ENCODE measurements at places on chromosomes 16 and 17.

DNA sequence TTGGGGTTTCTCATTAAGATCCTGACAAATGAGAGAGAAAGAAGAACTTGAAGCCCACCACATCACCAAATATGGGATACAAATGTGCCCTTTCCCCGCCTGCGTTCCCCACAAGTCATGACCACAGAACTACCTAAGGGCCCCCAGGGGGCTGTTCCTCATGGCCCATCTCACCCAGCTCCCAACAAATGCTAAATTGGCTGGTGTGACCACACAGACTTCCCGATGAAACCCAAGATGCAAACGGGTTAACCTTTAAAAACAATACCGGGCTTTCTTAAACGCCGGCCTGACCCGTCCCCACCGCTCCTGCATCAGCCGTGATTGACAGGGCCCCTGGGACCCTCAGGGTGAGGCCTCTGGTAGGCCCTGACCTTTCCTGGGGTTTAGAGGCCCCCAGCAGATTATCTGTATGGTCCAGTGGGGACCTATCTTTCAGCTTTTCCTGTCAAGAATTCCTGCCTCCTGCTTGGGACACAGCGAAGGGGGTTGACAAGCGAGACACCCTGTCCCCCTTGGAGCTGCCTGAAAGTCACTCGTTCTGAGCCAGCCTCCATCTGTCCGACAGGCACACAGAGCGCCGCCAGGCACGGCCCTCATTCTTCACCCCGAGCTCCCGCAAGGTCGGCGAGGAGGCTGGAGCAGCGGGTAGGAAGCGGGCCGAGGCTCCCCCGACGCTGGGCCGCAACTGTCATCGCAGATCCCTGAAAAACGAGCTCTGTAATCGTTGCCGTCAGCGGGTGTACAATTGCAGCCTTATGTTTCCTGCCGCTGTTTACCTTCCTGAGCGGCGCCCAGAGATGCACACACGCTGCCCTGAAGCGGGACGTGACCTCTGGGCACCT lies 300.1 kb downstream of the FOXL1 start:
- DNase-seq: peak; percentile 63

DNA sequence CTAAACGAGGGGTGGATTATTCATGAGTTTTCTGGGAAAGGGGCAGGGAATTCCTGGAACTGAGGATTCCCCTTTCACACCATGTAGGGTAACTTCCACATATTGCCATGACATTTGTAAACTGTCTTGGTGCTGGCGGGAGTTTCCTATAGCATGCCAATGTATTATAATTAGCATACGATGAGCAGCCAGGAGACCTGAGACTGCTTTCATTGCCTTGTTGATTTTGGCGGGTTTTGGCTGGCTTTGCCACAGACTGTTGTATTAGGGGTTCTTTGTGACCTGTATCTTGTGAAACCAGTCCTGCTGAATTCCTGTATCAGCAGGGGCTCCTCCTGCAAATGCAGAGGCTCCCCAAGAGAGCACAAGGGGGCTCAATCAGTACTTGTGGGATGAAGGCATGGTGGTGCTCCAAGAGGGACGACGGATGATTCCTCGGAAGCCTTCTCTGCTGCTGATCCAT lies 104.4 kb upstream of the CACNG5 start:
- no peak for DNase-seq

DNA sequence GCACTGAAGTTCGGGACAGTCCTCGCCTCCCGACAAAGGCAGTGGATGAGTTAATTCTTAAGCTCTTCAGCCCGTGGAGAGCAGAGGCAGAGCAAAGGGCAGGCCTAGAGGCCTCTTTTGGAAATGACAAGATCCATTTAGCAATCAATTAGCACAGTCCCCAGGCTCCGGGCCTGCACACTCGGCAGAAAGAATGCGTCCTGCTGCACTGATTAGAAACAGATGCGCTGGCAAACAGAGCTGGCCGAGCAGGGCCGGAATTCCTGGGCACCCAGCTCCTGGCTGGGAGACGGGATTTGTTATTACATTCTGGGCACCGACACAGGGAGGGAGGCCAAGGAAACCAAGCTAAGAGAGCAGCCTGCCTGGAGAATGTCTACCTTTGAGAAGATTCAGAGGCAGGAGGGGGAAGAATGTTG lies 162.9 kb downstream of the COPRS start:
- DNase-seq: peak; percentile 88

DNA sequence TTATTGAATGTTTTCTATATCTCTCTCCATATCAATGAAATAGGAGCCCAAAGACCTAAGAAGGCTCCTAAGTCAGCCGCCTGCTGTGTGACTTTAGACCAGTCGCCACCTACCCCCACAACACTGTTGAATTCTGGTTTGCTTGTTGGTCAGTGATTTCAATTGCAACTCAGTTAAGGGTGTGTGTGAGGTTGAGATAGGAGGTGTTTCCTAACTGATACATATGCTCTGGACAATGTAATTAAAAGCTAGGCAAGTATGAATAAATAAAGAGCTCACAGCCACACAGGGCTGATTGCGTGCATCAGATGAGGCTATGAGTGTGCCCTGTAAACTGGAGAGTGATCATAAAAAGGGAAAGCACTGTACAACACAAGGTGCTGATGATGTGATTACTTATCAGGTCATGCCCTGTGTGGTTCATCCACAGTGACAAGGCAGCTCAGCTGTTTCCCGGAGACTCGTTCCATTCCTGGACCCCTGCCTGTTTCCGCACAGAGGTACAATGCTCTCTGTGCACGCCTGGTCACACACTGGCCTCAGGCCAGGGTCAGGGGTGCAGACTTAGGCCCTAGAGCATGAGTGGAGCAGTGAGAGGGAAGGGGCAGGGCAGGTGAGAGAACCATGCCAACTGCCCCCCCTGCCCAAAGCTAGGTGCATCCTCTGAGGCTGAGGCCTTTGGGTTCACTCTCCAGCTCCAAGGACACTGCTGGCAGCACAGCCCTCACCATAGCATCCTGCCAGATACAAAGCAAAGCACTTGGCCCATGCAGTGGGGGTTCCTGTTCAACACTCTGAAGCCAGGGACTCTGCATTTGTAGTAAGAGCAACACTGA lies 3.3 kb upstream of the KRT35 start:
- DNase-seq: no peak

DNA sequence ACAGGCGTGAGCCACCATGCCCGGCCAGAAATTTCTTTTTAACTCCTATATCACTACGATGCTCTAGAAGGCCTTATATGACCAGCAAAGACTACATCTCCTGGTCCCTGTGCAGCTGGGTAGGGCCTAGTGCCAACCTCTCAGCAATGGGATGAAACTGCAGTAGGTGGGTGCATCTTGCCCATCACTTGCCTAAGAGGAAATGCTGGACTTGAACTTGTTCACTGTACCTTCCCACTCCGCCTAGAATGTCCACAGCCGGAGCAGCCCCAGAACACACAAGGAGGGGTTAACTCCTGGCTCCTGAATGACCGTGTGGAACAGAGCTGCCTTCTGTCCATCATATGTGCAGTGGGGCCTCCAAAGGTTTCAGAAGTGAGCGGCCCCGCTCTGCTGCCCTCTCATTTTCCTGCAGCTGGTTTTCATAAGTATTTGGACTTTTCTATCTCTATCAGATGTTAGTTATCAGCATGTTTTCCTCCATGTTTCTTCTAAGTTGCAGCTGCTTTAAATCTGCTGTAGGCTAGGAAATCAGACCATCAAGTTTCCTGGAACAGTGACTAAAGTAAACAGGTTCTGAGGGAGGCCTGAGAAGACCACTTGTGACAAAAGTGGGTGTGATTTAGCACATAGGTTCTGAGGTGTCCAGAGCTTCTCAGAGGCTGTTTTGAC lies 52.5 kb downstream of the WSB1 start:
- DNase-seq: no peak

All from cardiac septum (tissue), 1 donor.